Activated CD8-positive, alpha-beta T cell treated with anti-CD3 and anti-CD28 coated beads, Interleukin-2, amount 10 ng/mL, durations not matched to agents 7 days and 5 days (primary cell): ENCODE measurements at places on chromosomes 2 and 18.

DNA sequence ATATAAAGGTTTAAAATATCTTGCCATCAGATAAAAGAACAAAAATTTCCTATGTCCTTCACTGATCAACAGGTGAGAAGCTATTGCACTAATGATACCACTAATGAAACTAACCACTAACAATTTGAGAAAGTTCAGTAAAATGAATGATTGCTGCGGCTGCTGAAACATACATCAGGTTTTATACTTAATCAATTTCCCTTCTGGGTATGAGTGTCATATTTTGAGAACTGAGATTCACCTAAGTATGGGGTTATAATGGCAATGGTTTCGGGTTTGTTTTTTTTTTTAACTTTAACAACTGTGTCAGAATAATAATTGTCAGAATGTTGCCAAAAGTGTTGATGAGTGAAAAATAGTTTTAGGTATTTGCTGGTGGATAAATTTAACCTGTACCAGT, 151.3 kb upstream of the SLC39A10 start:
- DNase-seq: no peak
- peaks cover 29% of the 10 kb centered on the region for H3K36me3 ChIP-seq
- no peaks in the 10 kb centered on the region for H3K27me3 ChIP-seq
- no peak overlapping the region for H3K4me3 ChIP-seq
- no peak overlapping the region for H3K27ac ChIP-seq

DNA sequence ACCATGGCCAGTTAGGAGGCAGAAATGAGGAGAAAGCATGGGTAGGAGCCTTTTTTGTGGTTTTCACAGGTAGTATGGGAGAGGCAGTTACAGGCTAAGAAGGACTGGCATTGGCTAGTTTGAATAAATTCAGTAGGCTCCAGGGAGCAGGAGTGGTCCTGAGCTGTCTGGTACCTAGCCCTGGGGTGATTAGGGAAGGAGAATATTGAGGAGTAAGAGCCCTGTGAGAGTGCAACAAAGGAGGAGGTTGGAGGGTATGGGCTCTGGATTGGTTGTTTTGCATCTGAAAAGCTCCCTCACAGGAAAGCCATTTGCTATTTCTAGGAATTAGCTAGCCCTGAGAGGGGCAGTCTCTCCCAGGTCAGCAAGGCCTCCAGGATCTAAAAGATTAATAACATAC, 13.3 kb upstream of the TCF7L1 start:
- no peak overlapping the region for H3K27ac ChIP-seq
- peaks cover 18% of the 10 kb centered on the region for H3K27me3 ChIP-seq
- no peaks in the 10 kb centered on the region for H3K36me3 ChIP-seq
- DNase-seq: no peak
- H3K4me1 ChIP-seq: no peaks in the 10 kb centered on the region

DNA sequence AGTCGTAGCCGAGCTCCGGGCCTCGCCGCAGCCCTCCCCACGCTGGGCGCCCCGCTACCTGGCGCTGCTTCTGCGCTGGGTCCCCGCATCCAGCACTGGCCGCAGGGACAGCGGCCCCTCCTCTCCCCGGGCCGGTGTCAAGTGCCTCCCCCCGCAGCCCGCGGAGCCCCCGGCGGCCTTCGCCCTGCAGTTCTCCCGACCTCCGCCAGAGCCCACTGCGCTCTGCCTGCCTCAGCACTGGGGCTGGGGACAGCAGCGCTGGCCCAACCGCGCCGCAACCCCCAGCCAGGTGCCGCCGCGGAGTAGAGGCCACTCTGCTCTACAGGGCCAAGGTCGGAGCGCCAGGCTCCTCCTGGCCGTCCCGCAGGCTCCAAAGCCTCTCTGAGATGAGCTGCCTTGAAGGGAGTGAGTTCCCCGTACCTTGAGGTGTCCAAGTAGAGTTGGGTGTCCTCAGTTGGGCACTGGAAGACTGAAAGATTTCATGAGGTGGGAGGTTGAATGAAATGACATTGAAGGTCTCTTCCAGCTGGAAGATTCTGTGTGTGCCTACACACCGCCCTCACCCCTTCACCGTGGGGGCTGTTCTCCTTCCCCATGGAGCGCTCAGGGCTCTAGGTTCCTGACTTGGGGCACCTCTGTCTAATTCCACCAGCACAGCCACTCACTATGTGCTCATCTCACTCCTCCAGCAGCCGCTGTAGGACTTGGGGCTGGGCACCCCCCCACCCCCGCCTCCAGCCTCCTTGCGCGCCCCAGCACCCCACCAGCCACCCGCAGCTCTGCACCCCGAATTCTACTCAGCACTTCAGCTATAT, 854 bp upstream of the DNMT3A start:
- peak overlapping the region; percentile 79 for H3K4me3 ChIP-seq
- peak overlapping the region; percentile 89 for H3K27ac ChIP-seq
- DNase-seq: peak; percentile 89

- no peaks in the 10 kb centered on the region for H3K27me3 ChIP-seq
- H3K4me1 ChIP-seq: peaks cover 95% of the 10 kb centered on the region
- peaks cover 44% of the 10 kb centered on the region for H3K36me3 ChIP-seq
These were observed 123.8 kb downstream of the SPTBN1 start for GRCh38 chr2:54579682-54580620.

DNA sequence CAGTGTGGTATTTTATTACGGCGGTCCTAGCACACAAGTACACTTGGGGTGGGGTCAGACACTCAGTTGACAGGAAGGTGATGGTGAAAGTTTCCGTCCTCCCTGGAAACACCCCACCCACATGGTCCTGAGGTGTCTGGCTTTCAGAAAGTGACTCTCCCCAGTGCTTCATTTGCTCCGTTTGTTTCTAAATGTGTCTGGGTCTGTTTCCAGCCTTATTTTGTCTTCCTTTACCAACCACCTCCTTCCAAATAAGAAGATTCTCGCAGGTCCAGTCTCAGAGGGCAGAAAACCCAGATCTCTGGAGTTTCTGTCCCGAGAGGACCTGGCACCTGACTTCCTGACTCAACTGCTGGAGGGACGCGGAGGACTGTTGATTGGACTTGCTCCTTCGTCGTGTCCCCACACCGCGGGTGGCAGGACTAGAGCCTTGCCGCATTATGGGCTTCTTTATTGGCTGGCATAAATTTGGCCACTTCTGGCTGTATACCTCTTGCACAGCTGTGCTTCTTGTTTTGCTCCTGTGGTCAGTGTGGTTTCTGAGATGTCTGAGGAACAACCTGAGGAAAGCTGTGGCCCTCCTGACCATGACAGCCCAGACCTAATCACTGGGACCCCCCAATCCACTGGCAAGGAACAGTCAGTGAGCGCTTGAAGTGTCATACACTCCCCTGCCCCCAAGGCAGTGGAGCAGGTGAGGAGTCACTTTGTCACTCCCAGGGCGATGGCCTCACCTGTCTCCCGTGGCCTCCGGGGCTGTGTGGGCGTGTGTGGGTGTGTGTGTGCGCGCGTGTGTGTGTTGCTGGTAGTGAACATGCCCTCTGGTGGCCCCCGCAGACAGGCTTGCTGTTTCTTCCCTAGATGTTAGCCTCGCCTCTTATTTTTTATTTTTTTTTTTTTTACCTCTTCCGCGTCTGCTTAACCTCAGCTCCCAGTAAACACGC, 45.6 kb downstream of the MEX3C start:
- DNase-seq: peak; percentile 72
- peak overlapping the region; percentile 48 for H3K4me3 ChIP-seq
- H3K4me1 ChIP-seq: peaks cover 46% of the 10 kb centered on the region
- H3K27ac ChIP-seq: peak overlapping the region; percentile 80
- H3K36me3 ChIP-seq: peaks cover 6% of the 10 kb centered on the region

DNA sequence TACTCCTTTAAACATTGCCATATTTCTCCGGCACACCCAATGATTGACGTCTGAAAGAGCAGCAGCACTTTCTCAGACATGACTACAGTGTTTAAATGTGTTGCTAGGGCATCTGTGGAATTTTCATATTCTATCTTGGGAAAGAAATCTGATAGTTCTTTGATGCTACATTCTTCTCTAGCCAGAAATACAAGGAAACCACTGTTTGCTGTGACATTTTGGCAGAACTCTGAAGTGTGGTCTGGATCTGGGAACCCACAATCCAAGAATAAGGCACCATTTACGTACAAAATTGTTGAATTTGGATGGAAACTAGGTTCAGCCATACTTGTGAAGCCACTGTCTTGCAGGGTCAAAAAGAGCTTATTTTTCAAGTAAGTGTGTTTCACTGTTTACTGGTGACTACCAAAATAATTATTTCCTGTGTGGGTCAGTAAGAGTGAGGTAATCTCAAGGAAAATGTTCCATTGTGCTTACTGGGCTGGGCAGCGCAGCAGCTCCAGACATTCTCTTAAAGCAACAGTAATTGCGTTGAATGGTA, 21.3 kb upstream of the CD28 start:
- no peak overlapping the region for H3K27ac ChIP-seq
- no peaks in the 10 kb centered on the region for H3K36me3 ChIP-seq
- no peaks in the 10 kb centered on the region for H3K27me3 ChIP-seq
- H3K4me3 ChIP-seq: no peak overlapping the region

DNA sequence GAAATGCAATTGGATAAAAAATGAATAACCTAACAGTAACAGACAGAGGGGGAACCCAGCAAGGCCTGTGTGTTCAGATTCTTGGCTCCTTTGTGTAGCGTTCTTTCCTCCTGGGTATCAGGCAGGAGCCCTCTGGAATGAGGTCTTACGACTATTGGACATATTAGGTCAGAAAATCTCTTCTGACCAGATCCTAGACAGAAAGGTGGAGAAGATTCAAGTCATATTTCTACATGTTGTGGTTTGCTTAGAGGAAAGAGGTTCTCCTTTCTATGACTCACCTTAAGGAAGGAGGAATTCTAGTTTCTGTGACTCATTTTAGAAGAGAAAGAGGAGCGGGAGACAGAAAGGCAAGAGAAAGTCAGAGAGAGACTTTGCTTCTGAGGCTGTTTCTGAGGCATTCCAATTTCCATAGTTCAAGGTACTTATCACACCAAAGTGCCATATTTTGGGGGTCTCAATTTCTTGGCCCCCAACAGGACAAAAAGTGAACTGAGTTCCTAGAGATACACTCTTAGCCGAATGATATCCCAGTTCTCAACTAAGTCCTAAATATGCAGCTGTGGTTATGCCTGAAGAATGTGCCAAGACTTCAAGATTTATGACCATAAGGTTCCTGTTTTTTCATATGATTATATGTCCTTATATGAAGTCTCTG, 618.6 kb downstream of the ZEB2 start:
- DNase-seq: no peak
- H3K4me1 ChIP-seq: peaks cover 8% of the 10 kb centered on the region
- no peak overlapping the region for H3K27ac ChIP-seq
- no peak overlapping the region for H3K4me3 ChIP-seq
- peaks cover 6% of the 10 kb centered on the region for H3K27me3 ChIP-seq
- H3K36me3 ChIP-seq: no peaks in the 10 kb centered on the region

- no peak overlapping the region for H3K4me3 ChIP-seq
- peaks cover 3% of the 10 kb centered on the region for H3K27me3 ChIP-seq
- no peaks in the 10 kb centered on the region for H3K36me3 ChIP-seq
- no peak overlapping the region for H3K27ac ChIP-seq
These were observed 39.8 kb upstream of the TMEM247 start for GRCh38 chr2:46439582-46439981.

GRCh38 chr2:179594268-179595112, 266.9 kb downstream of the ZNF385B start:
- no peaks in the 10 kb centered on the region for H3K36me3 ChIP-seq
- no peak overlapping the region for H3K27ac ChIP-seq
- no peaks in the 10 kb centered on the region for H3K27me3 ChIP-seq
- DNase-seq: no peak
- no peak overlapping the region for H3K4me3 ChIP-seq

DNA sequence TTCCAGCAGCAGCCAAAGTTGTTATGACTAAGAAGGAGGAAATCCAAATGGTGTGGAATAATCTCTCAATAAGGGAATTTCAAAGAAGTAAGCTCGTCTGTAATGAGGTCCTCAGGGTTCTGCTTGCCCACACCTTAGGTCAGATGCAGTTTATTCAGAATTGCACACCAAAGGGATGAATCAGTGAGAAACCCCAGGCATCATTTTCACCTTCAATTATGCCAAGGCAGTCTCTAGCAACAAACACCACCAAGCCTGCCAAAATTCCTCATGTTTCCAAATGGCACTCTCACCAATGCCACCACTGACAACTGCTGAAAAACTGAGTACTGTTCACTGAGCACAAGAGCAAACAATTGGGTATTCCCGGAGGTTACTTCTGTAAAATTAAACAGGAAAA, 43.6 kb downstream of the KCNG3 start:
- peaks cover 2% of the 10 kb centered on the region for H3K27me3 ChIP-seq
- no peak overlapping the region for H3K27ac ChIP-seq
- no peaks in the 10 kb centered on the region for H3K36me3 ChIP-seq
- H3K4me3 ChIP-seq: no peak overlapping the region
- no peak for DNase-seq
- no peaks in the 10 kb centered on the region for H3K4me1 ChIP-seq

DNA sequence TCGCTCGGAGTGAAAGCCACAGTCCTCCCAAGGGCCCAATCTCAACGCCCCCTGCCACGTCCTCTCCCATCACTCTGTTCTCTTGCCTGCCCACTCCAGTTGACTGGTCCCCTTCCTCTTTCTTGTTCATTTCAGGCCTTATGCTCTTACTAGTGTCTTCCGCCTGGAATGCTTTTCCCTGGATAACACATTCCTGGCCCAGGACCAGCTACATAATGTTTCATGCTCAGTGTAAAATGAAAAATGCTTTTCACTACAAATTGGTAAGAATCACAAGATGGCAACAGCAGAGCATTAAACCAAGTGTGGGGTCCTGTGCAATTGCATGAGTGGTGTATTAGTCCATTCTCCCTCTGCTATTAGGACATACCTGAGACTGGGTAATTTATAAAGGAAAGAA, 417.2 kb upstream of the KLHL29 start:
- no peaks in the 10 kb centered on the region for H3K4me1 ChIP-seq
- no peaks in the 10 kb centered on the region for H3K27me3 ChIP-seq
- no peak overlapping the region for H3K4me3 ChIP-seq
- no peak overlapping the region for H3K27ac ChIP-seq
- no peaks in the 10 kb centered on the region for H3K36me3 ChIP-seq

GRCh38 chr2:240444464-240444863, 9.0 kb downstream of the GPC1 start:
- no peak overlapping the region for H3K4me3 ChIP-seq
- no peak for DNase-seq
- H3K4me1 ChIP-seq: no peaks in the 10 kb centered on the region
- H3K36me3 ChIP-seq: no peaks in the 10 kb centered on the region
- H3K27me3 ChIP-seq: no peaks in the 10 kb centered on the region

GRCh38 chr2:219079417-219079816, 18.7 kb upstream of the IHH start:
- no peak for DNase-seq
- no peak overlapping the region for H3K27ac ChIP-seq
- no peaks in the 10 kb centered on the region for H3K27me3 ChIP-seq
- no peaks in the 10 kb centered on the region for H3K4me1 ChIP-seq
- peaks cover 7% of the 10 kb centered on the region for H3K36me3 ChIP-seq
- no peak overlapping the region for H3K4me3 ChIP-seq

GRCh38 chr2:67970542-67970941, 92.3 kb downstream of the C1D start:
- no peak for DNase-seq
- no peaks in the 10 kb centered on the region for H3K4me1 ChIP-seq
- H3K27me3 ChIP-seq: no peaks in the 10 kb centered on the region
- no peak overlapping the region for H3K4me3 ChIP-seq

- H3K4me1 ChIP-seq: peaks cover 24% of the 10 kb centered on the region
- no peaks in the 10 kb centered on the region for H3K27me3 ChIP-seq
- no peak overlapping the region for H3K27ac ChIP-seq
These were observed 62.1 kb downstream of the LBH start for GRCh38 chr2:30293303-30293921.
